ENCODE measurements at places on chromosomes 4 and X.
A peak's percentile ranks its signal among the peaks of the same experiment; 100 is the strongest.

GRCh38 chrX:16185725-16186136 lies 18.4 kb downstream of the MAGEB17 start:
- DNase-seq, result no peak

DNA sequence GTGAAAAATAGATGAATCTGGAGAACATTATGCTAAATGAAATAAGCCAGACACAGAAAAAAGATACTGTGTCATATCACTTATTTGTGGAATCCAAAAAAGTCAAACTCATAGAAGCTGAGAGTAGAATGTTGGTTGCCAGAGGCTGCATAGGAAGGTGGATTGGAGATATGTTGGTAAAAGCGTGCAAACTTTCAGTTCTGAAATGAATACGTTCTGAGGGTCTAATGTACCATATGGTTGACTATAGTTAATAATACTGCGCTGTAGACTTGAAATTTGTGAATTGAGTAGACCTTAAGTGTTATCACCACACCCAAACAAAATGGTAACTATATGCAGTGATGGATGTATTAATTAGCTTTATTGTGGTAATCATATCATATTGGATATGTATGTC lies 45.0 kb upstream of the UPRT start:
- no peak for DNase-seq

DNA sequence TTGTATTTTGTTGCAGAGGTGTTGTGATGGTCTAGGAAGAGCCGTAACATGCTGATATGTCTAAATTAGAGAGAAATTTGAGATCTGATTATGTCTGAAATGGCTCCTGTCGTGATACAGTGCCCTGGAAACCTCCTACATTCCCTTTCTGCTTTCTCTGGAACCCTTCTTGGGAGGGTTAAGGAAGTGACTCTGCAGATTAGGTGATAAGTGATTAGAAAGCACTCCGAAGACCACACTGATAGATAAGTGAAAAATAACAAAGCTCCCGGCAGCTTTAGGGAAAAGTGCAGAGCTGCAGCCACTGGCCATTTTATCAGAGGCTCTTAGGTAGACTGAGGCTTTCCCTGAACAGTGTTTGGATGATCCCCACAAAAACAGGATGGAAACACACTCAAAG lies 110.6 kb downstream of the MGST2 start:
- no peak for DNase-seq

DNA sequence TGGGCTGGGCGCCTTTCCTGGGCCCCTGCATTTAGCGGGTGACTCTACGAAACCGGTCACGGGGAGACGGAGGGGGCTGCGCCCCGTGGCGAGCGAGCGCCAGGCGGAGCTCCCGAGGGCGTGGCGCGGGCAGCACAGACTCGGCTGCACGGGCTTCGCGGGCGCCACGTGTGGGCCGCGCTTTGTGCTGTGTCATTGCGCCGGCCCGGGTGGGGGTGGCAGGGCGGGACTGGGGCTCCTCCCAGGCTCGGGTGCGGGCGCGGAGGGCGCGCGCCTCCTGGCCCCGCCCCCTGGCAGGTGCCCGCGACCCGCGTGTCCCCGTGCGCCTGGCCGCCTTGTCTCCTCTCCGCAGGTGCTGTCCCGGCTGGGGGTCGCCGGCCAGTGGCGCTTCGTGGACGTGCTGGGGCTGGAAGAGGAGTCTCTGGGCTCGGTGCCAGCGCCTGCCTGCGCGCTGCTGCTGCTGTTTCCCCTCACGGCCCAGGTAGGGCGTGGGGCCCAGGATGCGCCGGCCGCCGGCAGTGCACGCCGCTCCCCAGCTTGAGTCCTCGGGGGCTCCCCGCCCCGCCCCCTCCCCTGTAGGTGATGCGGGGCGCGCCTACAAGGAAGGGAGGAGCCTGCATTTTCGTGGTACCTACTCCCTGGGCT lies 651 bp downstream of the UCHL1 start:
- peak; percentile 55 for DNase-seq

DNA sequence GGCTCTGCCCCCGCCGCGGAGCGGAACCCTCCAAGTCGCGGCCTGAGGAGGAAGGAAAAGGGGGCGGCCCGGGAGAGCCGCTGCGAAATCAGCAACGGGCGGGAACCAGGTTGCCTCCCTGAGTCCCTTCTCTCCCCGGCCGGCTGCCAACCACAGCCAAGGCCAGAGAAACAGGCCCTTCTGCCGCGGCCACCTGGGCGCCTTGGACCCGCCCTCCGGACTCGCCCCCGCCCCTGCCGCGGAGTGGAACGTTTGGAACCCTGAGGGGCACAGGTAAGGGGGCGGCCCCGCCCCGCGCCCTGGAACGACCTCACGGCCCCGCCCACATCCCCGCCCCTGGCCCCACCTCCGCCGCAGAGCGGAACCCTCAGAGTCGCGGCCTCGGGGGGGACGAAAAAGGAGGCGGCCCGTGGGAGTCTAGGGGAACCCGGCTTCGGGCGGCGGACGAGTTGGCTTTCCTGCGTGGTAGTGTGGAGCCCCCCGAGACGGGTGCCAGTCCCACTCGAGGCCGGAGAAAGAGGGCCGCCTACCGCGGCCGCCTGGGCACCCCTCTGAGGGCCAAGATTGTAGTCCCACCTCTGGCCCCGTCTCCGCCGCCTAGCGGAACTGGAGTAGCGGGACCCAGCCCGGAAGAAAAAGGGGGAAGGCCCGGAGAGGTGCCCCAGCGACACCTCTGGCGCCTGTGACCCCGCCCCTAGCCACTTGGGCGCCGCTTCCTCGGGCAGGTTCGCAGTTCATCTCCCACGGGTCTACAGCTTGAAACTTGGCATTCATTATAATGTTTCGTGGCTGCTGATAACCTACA lies 669 bp upstream of the PHKA2 start:
- DNase-seq, result peak; percentile 45

- DNase-seq, result no peak
Measured at GRCh38 chrX:127879585-127879984, 172.6 kb downstream of the ACTRT1 start.

DNA sequence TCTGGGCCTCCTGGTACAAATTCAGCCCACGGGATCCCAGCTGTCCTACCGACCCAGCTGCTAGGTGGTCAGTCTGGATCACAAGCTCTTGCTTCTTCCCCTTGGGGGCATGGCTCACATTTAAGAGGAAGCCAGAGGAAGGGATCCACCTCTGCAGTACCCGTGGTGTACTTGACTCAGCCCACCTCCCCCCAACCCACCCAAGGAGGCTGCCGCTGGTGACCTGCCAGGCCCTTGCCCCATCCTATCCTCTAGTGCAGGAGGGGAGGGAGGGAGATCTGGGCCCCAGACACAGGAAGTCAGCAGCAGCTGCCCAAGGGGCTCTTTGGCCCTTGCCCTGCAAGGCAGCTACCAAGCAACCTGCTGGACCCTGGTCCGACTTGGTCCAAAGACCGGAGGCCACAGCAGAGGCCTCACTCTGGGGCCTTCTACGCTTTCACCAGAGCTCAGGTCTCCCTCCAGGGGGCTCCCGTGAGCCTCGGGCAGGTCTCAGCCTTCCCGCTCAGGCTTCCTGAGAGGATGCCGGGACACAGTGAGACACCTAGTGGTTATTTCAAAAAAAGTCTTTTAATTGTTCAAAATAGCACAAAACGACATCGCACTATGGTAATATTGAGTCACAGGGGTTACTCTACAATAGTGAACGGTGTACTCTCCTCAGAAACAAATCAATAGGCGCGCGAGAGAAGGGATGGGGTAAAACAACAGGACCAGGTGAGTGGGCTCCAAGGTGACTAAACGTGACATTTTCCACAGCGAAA lies 2.7 kb upstream of the RENBP start:
- DNase-seq, result peak; percentile 3

DNA sequence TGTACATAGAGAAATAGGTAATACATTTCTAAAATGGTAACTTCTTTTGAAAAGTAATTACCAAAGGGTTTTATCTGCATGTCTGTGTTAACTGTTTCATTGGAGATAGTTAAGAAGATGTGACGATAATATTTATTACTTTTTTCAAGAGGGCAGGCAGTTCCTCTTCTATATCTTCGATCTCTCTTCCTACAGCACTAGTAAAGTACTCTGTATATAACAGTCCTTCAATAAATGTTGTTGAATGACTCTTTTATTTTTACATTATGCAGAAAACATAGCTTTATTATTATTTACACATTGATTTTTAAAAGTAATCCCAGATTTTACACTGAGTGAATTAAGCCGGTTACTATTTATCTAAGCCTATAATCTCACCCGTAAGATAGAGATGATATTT lies 51.8 kb downstream of the TMPRSS11E start:
- DNase-seq, result no peak

DNA sequence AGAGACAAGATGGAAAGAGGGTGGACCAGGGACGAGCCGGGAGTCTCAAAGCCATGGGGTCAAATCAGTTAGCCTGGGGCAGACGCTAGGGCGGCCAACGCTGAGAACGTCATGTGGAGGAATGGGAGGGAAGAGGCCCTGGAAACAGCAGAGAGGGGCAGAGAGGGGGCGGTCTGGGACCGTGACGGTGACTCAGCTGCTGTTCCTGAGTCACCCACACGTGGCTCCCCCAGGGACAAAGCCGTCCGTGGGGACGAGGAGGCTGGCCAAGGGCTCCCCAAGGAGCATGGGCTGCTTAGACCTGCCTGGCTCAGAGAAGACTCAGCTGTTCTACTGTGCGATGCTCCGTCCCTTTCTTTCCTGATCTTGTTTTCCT lies 108.4 kb upstream of the LRPAP1 start:
- no peak for DNase-seq

DNA sequence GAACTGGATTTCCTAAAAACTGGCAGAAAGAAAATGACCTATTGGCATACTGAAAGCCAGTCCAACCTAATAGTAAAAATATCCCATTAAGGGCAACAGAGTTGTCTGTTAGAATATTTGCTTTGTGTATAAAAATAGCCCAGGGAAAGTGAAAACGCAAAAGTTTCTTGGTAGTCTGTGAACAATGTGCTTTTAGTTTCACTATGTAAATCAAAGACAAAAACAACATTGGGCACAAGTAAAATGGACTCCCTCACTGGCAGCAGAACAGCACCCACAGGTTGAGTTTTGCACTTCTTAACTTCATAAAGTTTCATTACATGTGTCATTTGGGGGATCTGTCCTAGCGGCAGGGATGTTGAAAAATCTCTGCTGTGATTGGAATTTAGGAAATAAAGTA lies 4.3 kb upstream of the FGG start:
- no peak for DNase-seq

DNA sequence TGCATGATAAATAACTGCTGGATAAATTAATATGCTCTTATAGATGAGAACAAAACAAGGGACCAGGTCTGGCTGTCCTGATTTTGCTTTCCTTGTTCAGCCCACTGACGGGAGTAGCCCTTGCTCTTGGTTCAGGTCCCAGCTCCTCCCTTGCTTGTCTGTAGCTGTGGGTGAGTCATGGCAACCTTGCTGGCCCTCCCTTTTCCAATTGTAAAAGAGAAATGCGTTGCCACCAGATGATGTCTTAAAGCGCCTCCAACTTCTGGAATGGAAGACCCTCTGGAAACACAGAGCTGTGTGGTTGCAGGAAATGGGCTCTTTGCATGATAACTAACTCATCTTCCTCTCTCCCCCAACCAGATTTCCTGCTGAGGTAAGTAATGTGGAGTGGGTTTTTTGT lies 171.4 kb downstream of the AASDH start:
- peak; percentile 74 for DNase-seq

GRCh38 chrX:64169988-64170387 lies 35.5 kb downstream of the AMER1 start:
- DNase-seq, result no peak

DNA sequence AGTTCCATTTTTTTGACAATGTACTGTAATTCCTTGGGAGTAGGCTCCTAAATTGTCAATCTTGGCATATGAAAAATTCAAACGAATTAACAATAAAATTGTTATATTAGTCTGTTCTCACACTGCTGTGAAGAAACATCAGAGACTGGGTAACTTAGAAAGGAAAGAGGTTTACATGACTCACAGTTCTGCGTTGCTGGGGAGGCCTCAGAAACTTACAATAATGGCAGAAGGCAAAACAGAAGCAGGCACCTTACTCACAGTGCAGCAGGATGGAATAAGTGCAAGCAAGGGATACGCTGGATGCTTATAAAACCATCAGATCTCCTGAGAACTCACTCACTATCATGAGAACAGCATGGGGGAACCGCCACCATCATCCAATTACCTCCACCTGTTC lies 246.4 kb upstream of the TRAM1L1 start:
- DNase-seq, result no peak

DNA sequence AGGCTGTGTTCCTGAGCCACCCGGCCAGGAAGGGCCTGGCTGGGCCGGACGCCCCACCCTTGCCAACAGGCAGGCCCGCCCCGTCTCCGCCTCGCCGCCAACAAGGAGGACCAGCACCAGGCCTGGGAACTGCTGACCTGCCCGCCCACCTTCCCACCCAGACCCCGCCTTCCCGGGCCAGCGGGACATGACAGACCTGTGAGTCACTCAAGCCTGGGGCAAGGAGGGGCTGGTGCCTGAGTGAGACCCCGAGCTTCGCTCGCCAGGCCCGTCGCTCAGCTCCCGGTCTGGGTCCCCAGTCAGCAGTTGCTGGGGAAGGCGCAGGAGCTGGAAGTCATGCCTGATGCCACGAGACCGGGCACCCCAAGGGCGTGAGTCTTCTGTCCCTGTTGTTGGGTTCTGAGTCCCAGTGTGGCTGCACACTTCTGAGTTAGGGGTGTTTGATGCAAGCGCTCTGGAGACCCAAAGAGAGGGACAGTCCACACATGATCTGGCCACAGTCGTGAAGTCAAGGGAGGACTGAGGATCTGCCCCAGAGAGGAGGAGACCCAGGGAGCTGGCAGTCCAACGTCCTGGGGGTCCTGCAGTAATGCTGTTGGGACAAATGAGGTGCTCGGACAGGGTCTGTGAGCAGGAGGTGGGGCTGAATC lies at the start of gene DNASE1L1:
Gene DNASE1L1 (minus strand): TSS at position 33 of the 650 bp plus-strand sequence. CDS start 3,686 bp downstream, outside the sequence.
- DNase-seq, result no peak

All from NCI-H2081 treated with DMSO at 0.1 percent for 48 hours (cell line).